ENCODE measurements at places on chromosomes 6 and 20.
A peak's percentile ranks its signal among the peaks of the same experiment; 100 is the strongest.

DNA sequence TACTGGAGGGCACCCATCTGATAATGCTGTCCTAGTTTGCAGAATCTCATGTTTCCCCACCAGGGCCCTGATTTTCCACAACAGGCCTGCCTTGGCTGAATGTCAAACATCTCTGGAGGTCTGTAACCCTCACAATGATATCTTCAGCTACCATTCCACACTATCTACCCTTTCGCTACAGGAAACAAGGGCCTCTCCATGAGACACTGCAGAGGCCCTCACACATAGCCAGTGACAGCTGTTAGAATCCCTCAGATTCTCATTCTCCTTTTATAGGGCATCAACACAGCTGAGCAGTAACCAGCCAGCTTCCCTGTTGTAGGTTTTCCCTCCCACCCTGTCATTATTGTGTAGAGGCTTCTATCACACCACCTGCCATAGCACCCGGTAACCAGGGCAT, 29.6 kb upstream of the MICB start:
- DNase-seq = no peak

DNA sequence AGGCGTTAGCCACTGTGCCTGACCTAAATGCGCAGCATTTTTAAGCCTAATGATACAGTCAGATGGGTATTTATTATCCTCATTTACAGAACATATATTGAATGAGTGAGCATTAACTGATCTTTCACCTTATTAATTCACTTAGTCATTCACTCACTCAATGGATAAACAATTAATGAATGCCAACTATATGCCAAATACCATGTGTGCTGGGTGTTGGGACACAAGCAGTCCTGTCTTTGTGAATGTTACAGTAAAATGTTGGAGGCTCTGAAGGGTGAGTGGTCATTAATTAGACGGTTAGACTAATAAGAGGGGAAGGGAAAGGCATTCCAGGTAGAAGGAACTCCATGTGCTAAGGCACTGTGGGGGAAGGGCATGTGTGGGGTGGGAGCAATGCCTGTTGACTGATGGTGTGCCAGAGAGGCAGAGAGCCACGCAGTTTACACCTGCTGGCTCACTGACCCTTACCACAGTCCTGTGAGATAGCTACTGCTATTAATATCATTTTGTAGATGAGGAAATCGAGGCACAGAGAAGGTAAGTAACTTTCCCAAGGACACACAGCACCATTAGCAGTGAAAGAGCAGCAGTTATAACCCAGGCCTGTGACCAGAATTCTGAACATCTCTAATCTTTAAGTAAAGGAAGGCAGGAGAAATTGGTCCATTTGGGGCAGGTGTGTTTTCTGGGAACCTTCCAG, 38.7 kb upstream of the B4GALT5 start:
- no peak for DNase-seq

DNA sequence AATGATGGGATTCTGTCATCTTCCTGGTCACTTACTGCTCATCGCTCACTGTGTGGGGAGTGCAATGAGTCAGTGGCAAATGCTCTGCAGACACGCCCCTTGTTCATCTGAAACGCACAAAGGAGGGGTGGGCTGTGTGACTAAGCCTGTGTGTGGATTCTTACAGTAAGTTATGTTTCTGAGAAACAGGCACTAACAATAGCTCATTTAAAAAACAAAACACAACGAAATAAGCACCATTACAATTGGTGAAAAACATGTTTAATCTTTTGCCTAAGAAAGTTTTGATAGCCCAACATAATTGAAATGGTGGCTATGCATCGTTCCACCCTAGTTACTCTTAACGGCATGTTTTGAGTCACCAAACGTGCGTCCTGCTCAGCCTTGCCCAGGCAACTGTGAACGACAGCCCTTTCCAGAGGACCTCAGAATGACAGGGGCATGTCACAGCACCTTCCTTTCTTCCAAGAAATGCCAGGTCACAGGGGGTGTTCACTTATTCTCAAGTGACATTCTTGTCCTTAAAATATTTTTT, 118.4 kb upstream of the SGK1 start:
- peak; percentile 91 for DNase-seq

DNA sequence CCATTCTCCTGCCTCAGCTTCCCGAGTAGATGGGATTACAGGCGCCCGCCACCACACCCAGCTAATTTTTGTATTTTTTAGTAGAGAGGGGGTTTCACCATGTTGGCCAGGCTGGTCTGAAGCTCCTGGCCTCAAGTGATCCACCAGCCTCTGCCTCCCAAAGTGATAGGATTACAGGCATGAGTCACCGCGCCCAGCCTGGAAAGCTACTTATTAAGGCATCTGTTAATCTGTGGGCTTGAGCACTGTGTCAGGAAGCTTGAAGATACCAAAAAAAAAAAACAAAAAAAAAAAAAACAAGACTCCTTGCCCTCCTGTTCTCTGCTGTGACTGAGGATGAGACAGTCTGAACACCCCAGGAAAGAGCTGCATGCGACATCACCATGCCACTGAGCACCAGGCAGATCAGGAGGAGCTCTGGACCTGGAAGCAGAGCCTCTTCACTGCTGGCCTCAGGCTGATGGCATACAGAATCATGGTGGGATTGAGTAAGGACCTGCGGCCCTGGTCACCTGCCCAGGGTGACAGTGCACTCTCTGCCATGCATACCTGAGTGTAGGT, 166.5 kb upstream of the SNX9 start:
- no peak for DNase-seq

DNA sequence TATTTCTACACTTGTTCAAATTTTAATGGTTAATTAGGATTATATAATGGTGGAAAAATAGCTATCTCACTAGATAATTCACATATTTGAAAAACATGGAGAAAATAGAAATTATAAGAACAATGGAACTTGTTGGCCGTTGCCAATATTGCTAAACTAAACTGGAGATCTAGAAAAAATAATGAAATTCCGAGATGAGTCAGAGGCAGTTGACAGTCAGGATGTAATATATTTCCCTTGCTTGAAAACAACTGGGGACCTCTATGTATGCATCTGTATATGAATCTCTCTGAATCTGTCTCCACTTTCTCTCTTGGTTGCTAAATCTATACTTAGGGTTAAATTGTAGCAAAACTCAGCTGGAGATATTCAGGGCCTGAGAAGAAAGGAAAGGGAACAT, 1108.2 kb upstream of the GJE1 start:
- no peak for DNase-seq

- DNase-seq = peak; percentile 75
Observed at GRCh38 chr20:63215101-63216040, 560 bp downstream of the YTHDF1 start.

DNA sequence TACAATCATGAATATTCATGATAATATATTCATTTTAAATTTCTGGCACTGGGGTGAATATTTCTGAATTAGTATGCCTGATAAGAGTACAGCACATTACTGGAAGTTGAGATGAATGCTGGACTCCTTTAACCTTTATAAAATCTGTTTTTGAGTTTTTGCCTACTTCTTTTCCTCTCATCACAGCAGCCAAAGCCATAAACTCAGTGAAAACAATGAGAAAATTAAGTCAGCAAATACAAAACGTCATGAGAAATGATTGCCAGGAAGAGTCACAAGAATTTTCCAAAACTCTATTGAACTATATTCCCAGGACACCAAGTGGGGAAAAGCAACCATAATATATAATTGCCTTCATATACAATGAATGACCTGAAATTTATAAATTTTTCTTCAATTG, 837.6 kb downstream of the TBC1D32 start:
- DNase-seq = no peak

GRCh38 chr6:13065581-13065980, 262.8 kb downstream of the TBC1D7 start:
- DNase-seq = no peak

DNA sequence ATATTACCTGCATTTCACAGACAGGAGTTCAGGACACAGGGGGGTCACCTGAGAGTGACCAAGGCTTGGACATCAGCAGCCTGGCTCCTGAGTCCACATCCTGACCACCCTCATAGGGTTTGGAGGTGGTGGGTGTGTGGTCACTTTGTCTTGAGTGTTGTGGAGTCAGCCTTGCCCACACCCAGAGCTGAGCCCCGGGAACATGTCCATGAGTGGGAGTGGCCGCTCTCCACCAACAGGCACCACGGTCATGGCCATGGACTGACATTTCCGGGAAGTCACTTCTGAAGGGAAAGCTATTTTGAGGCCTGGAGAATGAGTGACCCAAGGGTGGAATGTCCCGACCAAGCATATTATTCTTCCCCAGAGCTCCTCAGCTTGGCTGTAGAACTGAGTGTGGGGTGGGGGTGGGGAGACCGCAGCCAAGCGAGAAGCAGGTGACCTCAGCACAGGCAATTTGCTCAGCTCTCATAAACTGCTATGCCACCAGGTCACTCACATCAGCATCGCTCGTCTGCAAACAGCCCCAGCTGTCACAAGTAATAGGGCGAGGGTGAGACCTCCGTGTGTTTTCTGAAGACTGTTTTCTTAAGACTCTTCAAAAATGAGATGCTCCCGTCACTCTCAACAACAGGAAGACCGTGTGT, 348.6 kb upstream of the CDH4 start:
- no peak for DNase-seq

- DNase-seq = no peak
Observed at GRCh38 chr6:128172081-128172480, 271.2 kb upstream of the THEMIS start.

DNA sequence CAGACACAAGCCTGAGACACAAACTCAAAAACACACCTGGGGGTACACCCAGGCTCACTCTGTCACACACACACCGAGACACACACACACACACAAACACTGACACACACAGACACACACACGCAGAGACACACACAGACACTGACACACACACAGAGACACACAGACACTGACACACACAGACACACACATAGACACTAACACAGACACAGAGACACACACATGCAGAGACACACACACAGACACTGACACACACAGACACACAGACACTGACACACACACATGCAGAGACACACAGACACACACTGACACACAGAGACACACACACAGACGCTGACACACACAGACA, 14.4 kb upstream of the ABHD16B start:
- no peak for DNase-seq

GRCh38 chr20:43824309-43825050, 90.2 kb upstream of the TOX2 start:
- no peak for DNase-seq

DNA sequence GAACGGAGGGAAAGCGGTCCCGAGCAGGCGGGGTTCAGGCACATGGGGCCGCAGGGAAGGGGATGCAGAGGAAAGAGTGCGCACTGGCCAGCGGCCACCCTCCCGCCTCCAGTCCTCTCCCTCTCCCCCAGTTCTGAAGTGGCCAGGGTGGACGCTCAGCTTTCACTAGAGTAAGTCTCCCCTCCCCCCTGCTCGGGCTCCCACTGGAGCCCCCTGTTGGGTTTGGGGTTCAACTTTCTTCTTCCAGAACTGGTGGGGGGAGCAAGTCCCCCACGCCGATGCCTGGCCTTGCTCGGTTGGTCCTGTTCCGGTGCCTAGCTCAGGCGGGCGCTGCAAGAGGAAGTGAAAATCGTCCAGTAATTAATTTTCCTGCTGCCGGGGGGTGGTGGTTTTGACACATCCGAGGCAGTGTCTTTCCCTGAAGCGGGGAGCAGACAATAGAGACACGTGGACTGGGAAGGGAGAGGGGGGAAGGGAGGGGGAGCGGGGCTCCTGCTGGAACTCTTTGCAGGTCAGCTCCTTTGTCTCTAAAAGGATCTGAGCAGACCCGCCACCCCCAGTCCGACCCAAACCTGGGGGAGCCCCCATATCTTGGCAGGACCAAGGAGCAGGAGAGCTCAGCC, 824 bp upstream of the SCRT2 start:
- no peak for DNase-seq

- no peak for DNase-seq
Observed at GRCh38 chr6:150673720-150674346, 74.1 kb downstream of the PLEKHG1 start.

DNA sequence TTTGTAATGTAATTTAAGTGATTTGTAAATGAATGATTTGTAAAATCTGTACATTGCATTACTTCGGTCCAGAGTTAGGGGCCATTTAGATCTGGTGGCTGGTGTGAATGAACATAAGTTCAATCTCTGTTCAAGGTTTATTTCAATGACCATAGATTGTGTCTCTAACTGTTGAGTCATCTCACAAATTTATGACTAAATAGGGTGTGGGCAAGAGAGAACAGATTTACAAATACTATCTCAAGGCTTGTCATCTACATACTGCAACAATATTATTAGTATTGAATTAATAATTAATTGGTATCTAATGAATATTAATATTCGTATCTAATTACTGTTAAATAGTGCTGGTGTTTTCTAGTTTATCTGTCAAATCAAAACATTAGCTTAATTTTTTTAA, 115.3 kb upstream of the EDN1 start:
- DNase-seq = no peak

- DNase-seq = no peak
Observed at GRCh38 chr20:49674383-49675352, 39.0 kb downstream of the B4GALT5 start.

DNA sequence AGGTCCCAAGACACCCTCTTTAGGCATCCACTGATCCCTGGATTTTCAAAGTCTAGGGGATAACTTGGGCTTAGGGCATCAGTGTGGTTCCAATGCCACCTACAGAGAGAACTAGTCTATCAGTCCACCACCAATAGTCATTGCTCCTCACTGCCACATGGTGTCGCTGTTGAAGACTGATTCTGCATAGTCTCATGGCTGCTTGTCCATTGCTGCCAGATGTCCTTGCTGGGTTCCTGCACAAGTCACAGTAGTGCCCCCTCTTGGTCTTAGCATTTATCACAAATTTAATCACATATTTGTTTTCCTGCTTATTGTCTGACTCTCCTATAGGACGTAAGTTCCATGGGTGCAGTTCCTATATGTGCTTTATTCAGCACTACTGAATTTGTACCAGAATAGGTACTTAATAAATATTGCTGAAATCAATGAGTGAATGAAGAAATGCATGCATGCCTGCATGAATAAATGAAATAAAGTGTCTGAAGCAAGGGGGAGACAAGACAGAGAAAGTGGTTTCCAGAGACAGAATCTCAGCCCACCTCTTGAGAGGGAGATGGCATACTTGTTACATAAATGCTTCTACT, 45.9 kb upstream of the RALY start:
- peak; percentile 81 for DNase-seq

GRCh38 chr20:43532416-43533055, 25.0 kb downstream of the L3MBTL1 start:
- DNase-seq = no peak

GRCh38 chr20:54351371-54352136, 123.8 kb upstream of the DOK5 start:
- DNase-seq = no peak
